ENCODE measurements at places on chromosomes 4 and X.

DNA sequence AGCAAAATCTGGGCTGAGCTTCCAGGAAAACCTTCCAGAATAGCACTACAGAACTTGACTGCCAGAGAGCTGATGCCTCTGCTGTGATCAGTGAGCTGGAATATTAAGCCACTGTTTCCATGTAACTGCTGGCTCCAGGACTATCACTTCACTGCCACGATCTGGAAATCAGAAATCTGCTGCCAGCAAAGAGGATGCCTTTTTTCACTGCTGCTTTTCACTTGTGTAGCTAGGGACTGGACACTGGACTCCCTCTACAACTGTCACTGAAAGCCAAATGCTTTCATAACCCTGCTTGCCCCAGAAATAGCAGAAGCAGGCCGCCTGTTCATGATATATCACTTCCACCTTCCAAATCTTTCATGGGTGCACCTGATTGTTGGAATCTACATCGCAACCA, 9.4 kb upstream of the AP1S2 start:
- ATAC-seq = no peak

GRCh38 chrX:8728932-8729535, 2.9 kb downstream of the ANOS1 start:
- ATAC-seq = no peak

DNA sequence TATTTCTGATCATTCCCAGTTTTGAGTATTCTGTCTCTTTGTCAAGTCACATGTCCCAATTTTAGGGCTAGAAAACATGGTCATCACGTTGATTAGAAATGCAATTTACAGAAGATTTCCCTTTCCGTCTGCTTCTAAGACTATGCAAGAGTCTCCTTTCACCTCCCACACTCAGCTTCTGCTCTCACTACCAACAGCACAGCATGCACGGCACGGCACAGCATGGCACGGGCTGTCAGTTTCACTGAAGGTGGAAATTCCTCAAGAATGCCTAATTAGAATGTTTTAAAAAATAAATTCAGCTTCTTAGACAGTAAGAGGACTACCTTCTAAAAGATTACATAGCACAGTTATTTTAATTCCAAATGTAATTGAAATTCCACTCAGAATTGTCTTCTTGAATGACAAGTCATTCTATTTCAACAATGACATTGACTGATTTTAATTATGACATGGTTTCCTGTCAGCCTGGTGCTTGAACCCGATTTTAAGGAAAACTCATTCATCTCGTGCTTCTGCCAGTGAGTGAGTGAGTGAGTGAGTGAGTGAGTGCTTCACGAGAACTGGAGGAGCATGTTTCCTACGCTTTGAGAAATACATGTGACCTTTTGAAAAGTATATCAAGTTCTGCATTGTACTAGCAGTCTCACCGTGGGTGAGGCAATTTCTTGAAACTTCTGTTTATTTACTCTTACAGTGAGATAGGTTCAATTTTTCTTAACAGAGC, 124.8 kb upstream of the SORBS2 start:
- no peak for ATAC-seq

DNA sequence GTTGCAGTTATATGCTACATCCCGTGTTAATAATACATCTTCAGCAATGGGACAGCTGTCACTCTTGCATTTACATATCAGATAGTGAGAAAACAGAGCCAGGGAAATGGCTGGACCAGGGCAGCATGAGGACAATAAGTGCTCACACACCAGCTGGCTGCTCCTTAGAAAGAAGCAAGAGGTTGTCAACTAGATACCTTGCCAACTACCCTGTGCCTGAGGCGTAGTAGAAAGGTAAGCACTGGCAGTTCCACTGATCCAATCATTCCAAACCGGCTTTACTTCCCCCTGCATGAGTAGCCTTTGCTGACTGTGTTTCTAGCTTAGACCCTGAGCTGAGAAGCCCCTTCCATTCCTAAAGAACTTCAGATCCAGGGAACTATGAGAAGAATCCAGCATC, 52.2 kb upstream of the FGF13 start:
- ATAC-seq = no peak

DNA sequence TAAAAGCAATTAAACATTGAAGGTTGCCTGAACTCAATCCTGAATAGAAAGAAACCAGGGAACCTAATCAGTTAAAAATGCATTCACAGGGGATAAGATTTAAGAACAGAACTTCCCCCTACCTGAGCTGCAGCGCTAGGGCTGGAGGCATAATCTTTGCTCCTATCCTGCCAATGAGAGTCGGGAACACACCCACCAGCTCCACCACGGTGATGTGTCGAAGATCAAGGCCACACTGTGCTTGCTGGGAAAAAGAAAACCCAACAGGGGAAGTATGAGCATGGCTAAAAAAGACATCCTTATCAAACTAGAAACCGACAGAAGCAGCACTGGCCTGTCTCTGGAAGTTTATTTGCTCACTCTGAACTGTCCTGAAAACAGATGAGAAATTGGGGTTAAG, 66.3 kb downstream of the SRPX start:
- no peak for ATAC-seq

DNA sequence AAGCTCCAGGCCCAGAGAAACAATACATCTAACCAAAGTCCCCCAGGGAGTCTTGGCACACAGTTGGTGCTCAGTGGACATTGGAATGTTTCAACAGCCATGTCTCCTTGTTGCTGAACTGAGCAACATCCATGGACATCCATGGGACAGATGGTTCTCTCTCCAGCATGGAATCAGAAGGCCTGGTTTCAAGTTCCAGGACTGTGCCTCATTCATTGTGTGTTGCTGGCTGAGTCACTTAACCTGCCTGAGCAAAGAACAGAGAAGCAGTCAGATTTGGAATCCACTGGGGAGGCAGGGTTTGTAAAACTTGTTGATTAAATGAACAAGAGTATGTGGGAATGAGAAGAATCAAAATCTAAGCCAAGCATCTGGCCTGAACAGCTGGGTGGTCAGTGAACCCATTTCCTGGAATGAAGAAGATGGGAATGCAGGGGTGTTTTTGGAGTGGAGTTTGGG, 147.9 kb downstream of the CHIC2 start:
- ATAC-seq = no peak

DNA sequence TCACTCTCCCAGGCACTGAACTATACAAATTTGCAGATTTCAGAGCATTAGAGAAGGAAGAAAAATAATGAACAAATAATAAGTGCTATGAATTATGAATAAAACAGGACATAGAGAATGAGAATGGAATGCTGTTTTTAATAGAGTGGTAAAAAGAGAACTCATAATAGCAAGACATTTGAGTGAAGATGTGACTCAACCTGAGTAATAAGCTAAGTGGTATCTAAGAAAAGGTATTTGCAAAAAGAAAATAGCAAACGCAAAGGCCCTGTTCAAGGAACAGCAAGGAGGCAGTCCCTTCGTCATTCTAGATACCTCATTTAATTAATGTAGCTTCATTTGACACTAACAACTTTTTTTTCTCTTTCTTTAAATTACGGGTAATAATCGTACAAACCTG, 1910.0 kb upstream of the TENM3 start:
- no peak for ATAC-seq

DNA sequence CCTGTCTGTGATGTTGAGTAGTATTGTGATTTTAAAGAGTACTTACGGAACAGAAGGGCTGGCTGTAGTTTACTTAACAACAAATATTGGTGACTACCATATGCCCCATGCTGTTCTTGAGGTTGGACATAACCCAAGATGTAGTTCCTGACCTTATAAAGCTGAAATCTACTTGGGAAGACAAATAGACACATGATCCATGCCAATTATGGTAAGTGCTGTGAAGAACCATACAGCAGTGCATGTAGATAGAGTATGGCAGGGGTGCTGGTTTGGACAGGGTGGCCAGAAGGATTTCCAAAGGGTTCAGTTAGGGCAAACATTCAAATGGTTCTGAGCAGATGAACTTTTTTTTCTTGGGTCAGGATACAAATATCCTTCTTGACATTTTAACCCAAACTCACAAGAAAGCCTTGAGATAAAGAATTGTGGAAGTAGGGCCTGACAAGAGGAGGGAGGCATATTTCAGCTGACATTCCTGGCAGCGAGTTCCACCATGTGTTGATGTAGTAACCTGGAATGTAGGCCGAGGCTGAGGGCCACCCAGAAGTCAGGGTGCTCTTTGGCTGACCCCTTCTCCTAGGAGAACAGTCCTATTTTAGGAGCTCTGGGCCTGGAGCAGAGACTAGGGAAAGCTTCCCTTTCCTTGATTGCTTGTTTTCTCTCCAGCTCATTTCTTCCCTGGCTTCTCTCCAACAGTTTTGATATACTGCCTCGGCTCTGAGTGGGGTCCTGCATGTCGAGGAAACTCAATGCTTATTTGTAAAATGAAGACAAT, 74.2 kb downstream of the FREM3 start:
- ATAC-seq = no peak
